ENCODE measurements at places on chromosomes 2 and 18. TPM values are rescaled to one million over a fixed set of nuclear protein-coding genes. Genes with fewer than 3 reads are reported as not detected.

NAT8 gene
- total RNA-seq = not detected

RAMP1 gene
- 0.19 TPM for total RNA-seq

ALPI gene
- not detected for total RNA-seq

DNMT3A gene
- 41.2 TPM for total RNA-seq

DCAF17 gene
- total RNA-seq = 16.0 TPM

CD226 gene
- 0.09 TPM for total RNA-seq

SERPINB11 gene
- not detected for total RNA-seq

SLC4A5 gene
- 0.09 TPM for total RNA-seq

PAX3 gene
- 1.2 TPM for total RNA-seq

UGT1A4 gene
- total RNA-seq = not detected

EML6 gene
- total RNA-seq = 0.63 TPM

LCT gene
- not detected for total RNA-seq

ABHD1 gene
- under 0.01 TPM for total RNA-seq

PROKR1 gene
- total RNA-seq = not detected

PDE1A gene
- total RNA-seq = under 0.01 TPM

SPIRE1 gene
- 23.2 TPM for total RNA-seq

SP5 gene
- total RNA-seq = not detected

CLASP1 gene
- 39.5 TPM for total RNA-seq

Data from endothelial cell of coronary artery (primary cell).